CD4-positive, alpha-beta T cell treated with Interferon alpha-2 for 1 hour (primary cell): ENCODE measurements at places on chromosomes 4 and X.

DNA sequence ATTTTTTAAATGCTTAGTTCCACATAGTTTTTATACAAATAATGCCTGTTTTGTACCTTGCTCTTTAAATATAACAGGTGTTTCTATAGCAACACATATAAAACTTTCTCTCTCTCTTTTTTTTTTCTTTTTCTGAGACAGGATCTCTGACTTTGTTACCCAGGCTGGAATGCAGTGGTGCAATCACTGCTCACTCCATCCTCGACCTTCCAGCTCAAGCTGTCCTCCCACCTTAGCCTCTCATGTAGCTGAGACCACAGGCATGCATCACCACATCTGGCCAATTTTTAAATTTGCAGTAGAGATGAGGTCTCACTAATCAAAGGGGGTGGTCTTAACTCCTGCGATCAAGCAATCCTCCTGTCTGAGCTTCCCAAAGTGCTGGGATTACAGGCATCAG lies 18.3 kb upstream of the SULT1E1 start:
- no peak for DNase-seq

GRCh38 chr4:77415689-77416088 lies 189.9 kb upstream of the CXCL13 start:
- no peak for DNase-seq

DNA sequence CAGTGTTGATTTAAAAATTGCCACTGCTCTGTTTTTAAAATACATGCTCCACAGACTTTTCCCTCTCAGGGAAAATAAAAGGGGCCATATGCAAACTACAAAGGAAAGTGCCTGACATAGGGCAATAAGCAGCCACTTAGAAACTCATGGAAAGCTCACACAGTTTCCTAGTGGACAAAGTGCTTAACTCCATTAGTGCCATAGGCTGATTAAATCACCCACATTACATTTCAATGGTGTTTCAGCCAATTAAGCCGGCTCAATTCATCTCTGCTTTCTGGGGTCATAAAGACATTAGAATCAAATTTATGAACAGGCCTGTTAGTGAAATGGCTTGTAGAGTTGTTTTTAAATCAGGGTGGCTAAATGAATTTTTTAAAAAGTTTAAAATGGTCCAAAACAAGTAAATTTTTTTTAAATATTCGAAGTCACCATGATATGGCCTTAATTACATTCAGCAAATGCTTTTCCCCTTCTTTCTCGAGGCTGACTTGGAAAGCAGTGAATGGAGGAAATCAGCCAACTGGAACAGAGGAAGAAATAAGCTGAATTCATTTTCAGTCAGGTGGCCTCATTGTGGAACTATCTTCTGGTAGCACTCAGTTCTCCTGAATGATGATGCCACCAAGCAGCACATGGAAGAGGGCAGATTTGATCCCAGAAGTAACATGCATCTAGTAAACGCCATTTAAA lies 2305.1 kb upstream of the AGA start:
- no peak for DNase-seq

DNA sequence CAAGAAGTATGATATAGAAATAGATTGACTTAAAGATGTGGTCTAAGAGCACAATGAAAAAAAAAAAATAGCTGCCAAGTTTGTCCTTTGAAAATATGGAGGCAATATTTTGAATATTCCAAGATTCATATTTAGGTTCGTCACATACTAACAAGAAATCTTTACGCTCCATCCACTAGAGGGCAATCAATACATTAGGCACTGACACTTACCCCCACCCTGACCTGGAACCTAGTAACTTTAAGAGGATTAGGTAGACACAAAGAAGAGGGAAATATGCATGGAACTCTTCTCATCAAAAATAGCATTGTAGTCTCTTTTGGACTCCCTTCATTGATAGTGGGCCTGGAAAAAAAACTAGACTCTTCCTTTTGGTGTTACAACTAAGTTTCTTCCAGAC lies 1108.1 kb downstream of the PCDH19 start:
- DNase-seq = no peak

- no peak for DNase-seq
Measured at GRCh38 chr4:113476800-113477199, 284.7 kb downstream of the CAMK2D start.

GRCh38 chr4:105845559-105845958 lies 49.7 kb upstream of the NPNT start:
- no peak for DNase-seq

- no peak for DNase-seq
Measured at GRCh38 chrX:47169726-47170515, 23.7 kb upstream of the UBA1 start.

DNA sequence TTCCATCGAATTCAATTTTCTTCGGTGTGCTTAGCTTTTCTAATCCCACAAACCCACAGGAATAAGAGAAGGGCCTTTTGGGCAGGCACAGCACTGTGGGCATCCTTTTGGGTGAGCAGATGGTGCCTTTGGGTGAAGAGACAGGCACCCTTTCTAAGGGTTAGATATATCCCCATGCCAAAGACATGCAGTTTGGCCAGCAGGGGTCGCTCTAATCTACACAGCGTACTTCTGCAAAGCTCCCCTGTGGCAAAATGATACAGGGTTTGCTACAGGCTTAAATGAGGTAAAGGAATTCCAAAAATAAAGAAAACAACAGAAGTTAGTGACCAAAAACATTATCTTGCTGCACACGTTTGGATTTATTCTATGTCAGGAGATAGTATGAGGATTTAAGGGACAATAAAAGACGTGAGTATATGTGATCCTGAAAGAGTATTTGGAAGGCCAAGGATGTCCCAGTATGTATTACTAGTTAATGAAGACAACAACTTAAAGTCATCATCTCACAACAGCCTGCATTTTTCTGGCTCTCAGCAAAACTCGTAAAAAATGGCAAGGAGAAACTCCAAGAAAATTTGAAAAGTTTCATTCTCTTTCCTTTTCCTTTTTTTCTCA lies 49.5 kb downstream of the PHEX start:
- peak; percentile 29 for DNase-seq

GRCh38 chr4:128516301-128516969 lies 228.8 kb upstream of the PGRMC2 start:
- DNase-seq = no peak

GRCh38 chr4:77044461-77045150 lies 31.2 kb downstream of the CCNI start:
- peak; percentile 63 for DNase-seq

GRCh38 chr4:952881-953573 lies 20.3 kb downstream of the DGKQ start:
- no peak for DNase-seq

DNA sequence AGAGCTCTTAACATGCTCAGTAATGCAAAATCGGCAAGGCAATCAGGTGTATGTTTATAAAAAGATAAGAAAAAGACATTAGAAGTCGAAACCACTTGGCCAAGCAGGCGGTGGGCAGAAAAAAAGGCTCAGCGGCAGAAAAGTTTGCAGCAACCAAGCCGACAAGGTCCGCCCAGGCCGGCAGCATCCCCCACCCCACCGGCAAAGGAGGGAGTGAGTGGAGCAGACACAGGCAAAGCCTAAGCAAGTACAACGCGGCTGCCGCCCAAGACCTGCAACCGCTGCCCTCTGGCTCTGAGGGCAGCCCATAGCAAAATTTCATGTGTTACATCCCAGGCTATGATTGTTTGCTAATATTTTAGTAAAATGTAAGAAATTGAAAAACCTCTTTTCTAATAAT lies 125.4 kb upstream of the ZCCHC13 start:
- no peak for DNase-seq

DNA sequence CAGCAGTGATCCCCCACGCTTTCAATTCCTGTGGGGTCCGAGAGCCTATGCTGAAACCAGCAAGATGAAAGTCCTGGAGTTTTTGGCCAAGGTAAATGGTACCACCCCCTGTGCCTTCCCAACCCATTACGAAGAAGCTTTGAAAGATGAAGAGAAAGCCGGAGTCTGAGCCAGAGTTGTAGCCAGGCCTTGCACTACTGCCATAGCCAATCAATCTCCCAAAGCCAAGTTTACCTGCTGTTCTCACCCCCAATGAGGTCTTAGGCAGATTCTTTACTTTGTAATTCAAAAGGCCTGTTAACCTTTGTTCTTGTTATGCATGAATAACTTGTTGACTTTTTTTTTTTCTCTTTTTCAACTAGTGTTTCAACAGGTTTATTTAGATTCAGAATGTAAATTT lies 4.0 kb downstream of the MAGEB2 start:
- DNase-seq = no peak

DNA sequence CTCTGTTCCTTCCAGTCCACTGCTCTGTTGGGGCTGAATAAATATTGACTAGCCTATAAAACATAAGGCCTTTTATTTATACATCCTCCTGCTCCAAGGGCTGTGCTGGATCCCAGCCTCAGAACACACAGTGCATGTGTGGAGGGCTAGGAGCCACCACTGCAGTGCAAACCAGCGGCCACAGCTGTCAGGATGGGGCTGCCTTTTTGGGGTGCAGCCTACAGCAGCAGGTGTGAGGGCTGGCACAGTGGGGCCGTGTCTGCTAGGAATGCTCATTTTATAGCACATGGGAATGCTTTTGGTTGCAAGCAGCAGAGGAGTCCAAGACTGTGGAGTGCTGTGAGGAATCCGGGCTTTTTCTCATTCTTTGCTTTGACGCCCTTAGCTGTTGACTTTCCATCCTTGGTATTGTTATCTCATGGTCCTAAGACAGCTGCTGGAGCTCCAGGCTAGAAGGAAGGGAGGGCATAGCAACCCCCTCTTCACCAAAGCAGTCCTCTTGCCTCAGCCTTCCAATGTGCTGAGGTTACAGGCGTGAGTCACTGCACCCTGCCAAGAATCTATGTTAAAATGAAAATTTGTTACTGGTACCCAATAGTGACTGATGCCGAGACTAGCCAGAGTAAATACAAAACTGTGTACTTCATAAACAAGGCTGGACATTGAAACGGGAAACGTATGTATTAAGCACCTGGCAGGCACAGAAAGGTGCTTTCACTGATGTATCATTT lies 334.3 kb upstream of the GATB start:
- DNase-seq = no peak

DNA sequence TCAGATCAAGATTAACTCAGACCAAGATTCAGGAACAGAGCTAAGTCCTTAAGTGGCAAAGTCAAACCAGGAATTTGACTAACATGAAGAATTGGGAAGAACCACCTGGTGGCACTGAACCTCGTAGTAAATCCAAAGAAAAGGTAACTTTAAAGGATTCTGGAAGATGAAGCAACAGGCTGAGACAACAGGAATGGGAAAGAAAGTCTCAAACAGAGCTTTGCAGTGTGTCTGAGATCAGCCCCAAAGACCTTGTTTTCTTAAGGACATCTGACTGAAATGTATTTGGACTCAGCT lies 126.1 kb downstream of the ASB9 start:
- DNase-seq = no peak

- DNase-seq = no peak
Measured at GRCh38 chr4:102687982-102688433, 72.8 kb downstream of the MANBA start.

- no peak for DNase-seq
Measured at GRCh38 chr4:86942185-86942666, 7.4 kb downstream of the AFF1 start.

- no peak for DNase-seq
Measured at GRCh38 chr4:25823632-25824031, 39.2 kb downstream of the SEL1L3 start.

DNA sequence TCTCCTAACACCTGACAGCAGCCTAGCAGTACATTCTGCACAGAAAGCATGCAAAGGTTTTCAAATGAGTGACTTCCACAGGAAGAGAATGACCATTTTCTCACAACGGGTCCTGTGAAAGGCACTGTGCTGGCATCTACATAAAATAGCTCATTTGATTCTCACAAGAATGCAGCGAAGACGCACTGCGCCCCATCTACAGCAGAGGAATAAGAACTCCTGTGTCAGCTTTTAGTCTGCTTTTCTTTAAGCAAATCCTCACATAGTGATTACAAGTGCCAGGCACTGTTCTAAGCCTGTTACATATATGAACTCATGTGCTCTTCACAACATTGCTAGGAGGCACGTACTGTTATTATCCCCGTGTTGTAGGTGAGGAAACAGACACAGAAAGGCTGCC lies 62.5 kb downstream of the AFAP1 start:
- DNase-seq = no peak

DNA sequence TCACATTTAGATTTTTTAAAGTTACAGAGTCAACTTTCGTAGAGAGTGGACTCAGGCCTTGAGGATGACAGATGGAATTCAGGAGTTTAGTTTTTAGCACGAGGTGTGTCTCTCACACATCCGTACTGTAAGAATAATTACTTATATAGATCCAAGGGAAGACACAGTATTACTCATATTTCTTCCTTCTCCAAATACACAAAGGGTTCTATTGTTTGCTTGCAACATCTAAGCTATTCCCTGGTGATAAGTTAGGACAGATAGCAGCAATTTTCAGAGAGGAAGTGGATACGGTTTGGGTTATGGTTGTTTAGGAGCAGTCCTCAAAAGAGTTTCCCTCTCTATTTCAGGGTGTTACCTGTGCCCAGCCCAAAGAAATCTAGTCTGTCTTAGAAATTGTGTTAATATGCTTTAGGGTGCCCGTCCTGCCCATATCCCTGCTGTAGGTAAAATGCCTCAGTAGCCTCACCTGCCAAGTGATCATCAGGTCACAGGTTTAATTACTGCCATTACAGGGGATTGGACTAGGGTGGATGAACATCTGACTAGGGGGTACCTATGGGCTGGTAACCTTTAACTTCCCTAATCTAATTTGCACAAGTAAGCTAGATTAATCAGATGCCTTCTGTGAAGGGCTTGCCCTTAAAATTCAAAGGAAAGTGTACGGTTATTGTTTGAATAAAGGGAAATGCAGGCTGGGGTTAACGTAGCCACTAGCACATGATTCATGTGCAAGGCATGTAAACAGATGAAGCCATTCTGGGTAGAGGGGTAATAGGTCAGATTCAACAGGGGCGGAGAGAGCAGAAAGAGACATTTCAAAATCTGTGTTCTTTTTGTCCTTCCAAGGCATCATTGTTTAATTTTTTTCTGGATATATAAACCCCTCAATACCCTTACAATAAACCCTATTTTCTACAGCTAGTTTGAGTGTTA lies 8.7 kb upstream of the PPP3CA start:
- no peak for DNase-seq

- no peak for DNase-seq
Measured at GRCh38 chr4:21113496-21114223, 413.4 kb downstream of the PACRGL start.

- no peak for DNase-seq
Measured at GRCh38 chrX:131595120-131595519, 51.2 kb downstream of the OR13H1 start.

GRCh38 chr4:152661649-152662048 lies 18.1 kb downstream of the TMEM154 start:
- DNase-seq = no peak

GRCh38 chr4:2295500-2295899 lies 33.6 kb upstream of the MXD4 start:
- DNase-seq = no peak

DNA sequence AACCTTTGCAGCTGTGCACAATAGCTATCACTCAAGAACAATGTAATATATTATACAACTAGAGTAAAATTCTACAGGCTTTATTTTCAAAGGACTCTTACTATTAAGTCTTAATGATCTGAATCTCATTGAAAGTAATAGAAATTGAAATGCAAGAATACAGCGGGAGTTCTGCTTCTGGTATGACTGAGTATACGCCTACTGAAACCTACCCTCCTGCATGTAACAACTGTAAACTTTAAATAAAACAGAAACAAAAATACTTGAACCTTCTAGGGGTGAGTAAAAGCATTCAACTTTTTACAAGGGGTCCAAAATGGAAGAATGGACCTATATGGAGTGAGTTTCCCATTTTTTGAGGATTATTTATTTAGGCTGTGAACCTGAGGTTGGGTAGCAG lies 13.5 kb downstream of the DCHS2 start:
- no peak for DNase-seq
